Right forelimb (tissue), 1 donor: ENCODE measurements at places on chromosomes 13 and 19.

- no peak for DNase-seq
Measured at GRCh38 chr13:41702540-41702939, 245.2 kb downstream of the RGCC start.

- DNase-seq, result no peak
Measured at GRCh38 chr13:108987517-108987916, 358.1 kb downstream of the MYO16 start.

- DNase-seq, result no peak
Measured at GRCh38 chr13:81738364-81738763, 1397.4 kb upstream of the SPRY2 start.

DNA sequence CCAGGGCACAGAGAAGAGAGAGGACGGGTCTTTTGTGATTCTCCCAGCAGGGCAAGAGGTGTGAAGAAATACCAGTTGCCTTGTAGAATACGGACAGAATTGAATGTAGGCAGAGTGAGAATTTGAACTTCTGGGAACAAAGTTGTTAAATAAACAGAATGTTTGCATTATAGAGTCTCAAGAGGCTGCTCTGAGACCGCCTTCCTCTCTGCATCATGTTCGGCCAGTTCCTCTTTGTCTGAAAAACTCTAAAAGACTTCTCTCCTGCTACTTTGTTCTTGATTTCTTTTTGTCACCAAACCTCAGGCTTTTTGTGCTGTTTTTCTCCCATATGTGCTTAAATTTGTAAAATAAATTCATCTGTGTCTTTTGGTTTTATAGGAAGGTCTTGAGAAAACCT lies 256.4 kb downstream of the DLEU7 start:
- no peak for DNase-seq

GRCh38 chr13:41495044-41495443 lies 37.7 kb downstream of the RGCC start:
- no peak for DNase-seq

GRCh38 chr13:49869519-49869918 lies 66.6 kb downstream of the SPRYD7 start:
- no peak for DNase-seq

GRCh38 chr19:57887195-57887941 lies 1.5 kb downstream of the ZNF814 start:
- no peak for DNase-seq

GRCh38 chr13:53351021-53351420 lies 322.4 kb downstream of the OLFM4 start:
- no peak for DNase-seq

- DNase-seq, result no peak
Measured at GRCh38 chr19:30029721-30030510, 87.9 kb downstream of the URI1 start.

DNA sequence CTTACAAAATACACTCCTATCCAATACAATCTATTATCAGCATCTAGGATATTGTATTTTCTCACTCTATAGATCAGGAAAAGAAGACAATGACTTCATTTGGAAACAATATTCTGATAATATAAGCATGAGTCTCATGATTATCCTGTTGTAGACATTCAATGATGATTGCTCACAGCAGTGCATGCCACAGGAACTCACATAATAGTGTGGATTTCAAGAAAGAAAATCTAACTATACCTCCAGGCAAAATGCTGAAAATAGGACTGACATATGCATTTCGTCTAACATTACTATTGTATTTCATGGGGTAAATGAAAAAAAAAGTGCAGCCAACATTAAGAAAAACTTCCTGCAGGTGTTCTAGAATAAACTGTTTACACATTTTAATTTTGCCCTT lies 122.6 kb downstream of the POSTN start:
- no peak for DNase-seq

DNA sequence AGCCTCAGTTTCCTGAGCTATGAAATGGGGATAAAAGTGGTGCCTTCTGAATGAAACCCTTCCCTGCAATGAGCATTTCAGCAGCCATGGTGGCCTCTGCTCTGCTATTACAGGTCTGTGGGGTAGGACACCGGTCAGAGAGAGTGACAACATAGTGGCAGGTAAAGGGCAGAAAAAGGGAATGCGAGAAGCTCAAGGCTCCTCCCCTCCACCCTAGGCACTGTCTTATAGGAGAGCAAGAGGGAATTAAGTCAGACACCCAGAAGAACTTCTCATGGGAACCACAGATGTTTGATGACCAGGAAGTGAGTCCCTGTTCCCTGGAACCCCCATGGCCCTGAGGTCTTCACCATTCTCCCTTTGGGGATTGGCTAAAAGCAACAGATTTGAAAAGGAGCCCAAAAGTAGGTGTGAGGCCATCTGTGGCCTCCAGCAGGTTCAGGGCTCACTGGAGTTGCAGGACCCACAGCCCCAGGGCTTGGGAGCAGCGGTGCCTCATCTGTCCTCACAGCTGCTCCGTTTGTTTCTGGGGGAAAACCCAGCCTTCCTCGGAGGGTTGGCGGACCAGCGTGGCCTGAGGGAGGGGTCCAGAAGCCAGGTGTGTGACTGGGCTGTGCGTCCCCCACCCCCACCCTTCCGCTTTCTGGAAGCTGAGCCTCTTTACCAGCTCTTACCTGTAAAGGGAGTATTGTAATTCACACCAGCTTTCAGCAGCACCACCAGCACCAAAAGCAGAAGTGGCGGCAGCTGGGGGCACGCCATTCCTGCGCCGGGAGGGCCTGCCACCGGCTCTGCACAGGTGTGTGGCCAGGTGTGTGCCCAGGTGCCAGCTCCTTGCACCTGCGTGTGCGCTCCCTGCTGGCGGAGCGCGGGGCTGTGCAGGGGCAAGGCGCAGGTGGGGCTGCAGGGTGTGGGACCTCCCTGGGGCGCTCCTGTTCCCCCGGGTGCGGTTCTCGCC lies 19.4 kb downstream of the IQCN start:
- no peak for DNase-seq

- no peak for DNase-seq
Measured at GRCh38 chr13:78586706-78587105, 16.6 kb downstream of the POU4F1 start.

DNA sequence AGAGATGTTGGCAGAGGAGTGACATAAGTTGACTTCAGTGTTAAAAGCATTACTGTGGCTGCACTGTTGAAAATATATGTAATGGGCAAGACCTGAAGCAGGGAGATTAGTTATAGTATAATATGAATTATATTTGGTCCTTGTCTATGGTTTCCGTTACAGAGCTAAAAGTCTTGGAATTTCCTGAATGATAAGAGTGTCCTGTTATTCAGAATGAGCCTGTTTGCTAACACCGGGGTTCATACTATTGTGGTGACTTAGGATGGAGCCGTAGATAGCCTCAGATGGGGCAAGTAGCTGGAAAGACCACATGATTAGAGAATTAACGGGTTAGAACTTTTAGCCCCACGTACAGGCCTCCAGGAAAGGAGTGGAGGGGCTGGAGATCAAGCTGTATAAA lies 5.7 kb downstream of the USPL1 start:
- DNase-seq, result no peak

DNA sequence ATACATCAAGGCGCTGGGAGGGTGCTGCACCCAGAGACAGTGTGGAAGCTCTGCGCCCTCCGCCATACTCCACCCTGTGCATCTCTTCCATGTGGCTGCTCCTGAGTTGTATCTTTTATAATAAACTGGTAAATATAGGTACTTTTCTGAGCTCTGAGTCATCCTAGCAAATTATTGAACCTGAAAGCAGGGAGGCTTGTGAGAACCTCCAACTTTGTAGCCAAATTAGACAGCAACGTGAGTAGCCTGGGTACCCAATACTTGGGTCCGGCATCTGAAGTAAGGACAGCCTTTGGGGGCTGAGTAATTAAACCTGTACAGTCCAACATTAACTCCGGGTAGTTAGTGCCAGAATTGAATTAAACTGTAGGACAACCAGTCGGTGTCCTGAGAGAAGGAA lies 57.4 kb downstream of the RUBCNL start:
- DNase-seq, result no peak

GRCh38 chr13:27182844-27183497 lies 11.4 kb upstream of the USP12 start:
- DNase-seq, result peak; percentile 47

DNA sequence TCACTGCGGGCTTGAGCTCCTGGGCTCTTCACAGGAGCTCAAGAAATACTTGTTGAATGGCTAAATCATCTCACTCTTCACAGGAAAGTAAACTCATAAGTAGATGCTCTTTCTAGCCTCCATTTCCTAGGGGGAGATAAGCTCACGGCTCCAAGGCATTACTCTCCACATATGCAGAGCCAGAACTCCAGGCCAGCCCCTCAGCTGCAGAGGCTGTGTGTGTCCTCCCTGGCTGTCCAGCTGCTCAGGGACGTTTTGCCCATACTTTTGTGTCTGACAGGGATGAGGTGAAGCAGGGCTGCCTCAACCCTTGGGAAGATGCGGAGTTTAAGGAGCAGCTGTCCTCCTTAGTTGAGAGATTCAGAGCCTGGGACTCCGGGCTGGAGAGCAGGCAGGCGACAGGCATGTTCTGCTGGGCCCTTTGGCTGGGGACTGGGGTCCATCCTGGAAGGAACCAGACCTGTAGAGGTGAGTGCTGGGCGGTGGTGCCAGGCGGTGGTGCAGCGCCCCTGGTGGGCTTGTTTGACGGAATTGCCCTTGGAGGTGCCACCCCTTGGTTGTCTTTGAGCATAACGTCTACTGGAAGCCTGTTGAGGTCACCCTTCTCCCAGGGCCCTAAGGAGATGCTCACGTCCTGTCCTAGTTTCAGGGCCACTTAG lies 20.5 kb upstream of the SLC15A1 start:
- no peak for DNase-seq

DNA sequence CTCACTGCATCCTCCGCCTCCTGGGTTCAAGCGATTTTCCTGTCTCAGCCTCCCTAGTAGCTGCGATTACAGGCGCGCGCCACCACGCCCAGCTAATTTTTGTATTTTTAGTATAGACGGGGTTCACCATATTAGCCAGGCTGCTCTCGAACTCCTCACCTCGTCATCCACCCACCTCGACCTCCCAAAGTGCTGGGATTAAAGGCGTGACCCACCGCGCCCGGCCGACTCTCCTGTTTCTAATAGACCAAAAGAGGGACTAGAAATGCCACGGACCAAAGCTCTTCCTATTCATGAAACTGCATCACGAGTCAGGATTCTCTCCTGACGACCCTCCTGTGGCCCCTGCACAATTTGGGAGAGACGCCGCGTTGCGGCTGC lies 563 bp downstream of the ZNF43 start:
- DNase-seq, result no peak

GRCh38 chr13:96403241-96403640 lies 313.3 kb downstream of the HS6ST3 start:
- no peak for DNase-seq

DNA sequence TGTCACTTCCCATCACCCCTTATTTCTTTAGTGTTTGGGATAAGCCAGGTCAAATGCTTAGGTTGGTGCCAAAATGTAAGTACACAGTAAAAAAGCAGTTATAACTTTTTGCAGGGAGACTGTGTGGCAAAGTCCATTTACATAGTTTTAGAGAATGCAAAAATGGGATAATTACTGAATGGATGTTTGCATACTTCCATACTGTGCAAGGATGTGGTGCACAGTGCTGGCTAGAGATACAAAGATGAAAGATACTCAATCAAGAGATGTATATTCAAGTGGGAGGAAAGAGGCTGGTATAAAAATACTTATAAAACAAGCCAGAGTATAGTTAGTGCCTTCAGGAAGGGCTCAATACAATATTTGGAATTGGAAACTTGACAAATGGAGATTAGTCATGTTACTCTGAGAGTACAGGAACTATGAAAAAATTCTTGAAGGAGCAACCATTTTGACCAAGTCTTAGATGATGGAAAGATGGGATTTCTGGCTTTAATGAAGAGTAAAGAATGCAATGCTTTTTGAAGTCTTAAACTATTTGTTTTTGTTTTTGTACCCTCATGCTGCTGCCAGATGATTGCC lies 8.0 kb downstream of the PDS5B start:
- DNase-seq, result no peak

- DNase-seq, result peak; percentile 37
Measured at GRCh38 chr13:26469602-26470001, 87.9 kb upstream of the WASF3 start.

- DNase-seq, result no peak
Measured at GRCh38 chr19:19324059-19324770, 3.6 kb downstream of the MAU2 start.

DNA sequence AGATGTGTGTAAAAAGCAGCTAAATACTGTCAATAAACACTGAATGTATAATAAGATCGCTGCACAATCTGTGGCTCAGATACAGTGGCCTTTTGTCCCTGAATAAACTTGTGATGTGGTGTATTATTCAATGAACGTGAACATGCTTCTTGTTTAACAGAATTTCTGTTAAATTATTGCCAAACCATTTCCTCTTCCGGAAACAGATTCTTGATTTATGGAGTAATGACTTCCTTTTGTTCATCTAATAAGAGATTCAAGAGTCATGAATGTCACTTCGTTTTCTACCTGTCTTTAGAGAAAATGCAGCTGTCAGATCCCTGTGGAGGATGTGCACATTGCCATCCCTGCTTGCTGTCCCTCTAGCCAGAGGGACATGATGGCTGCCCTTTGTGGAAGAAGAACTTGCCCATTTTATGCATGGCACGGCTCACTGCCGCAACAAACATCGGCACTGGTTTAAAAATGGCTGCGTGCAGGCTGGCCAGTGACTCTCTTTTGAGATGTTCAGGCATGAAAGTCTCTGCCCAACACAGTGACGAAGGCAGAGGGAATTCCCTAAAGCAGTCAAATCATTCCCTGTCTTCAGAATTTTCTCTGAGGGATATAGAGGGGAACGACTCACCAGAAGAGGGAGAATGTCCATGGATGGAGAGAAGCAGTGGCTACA lies 3.1 kb upstream of the TNFSF13B start:
- no peak for DNase-seq

DNA sequence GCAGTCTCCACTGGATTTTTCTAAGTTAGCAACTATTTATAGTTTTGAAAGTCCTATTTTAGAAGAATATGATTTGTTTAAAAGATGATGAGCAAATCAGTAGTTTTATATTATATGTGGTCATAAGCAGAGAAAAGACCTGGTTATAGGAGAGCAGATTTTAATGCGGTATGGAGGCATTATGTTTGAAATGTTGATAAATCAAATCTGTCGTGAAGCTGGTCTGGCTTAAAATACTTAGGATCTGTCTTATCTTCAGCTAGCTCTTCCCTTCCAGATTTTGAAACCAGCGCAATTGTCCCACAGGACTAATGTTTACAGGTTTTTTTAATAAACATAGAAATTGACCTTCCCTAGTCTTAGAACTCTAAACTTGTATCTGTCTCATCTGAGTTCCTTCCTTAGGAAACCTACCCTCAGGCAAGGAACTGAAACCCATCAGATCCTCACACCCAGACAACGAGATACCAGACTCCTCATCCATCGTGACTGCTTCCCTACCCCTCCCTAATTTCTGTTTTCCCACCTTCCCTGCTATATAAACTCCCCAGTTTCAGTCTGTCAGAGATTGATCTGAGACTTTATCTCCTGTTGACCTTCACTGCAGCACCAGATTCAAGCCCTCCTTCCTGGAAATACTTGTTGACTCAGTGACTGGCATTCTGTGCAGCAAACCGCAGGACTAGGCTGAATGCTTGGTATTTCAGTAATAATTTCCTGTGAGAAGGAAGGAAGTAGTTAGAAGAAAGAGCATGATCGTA lies 37.8 kb upstream of the CXCL17 start:
- no peak for DNase-seq

- DNase-seq, result peak; percentile 89
Measured at GRCh38 chr19:2540646-2541454, 64.9 kb downstream of the GADD45B start.

- no peak for DNase-seq
Measured at GRCh38 chr13:92500192-92500591, 726.4 kb upstream of the GPC6 start.
